ENCODE measurements at places on chromosomes 1 and 21. TPM values are rescaled to one million over a fixed set of nuclear protein-coding genes. Genes with fewer than 3 reads are reported as not detected.

LRRC47 gene
- polyA plus RNA-seq, result 64.4 TPM

DNA sequence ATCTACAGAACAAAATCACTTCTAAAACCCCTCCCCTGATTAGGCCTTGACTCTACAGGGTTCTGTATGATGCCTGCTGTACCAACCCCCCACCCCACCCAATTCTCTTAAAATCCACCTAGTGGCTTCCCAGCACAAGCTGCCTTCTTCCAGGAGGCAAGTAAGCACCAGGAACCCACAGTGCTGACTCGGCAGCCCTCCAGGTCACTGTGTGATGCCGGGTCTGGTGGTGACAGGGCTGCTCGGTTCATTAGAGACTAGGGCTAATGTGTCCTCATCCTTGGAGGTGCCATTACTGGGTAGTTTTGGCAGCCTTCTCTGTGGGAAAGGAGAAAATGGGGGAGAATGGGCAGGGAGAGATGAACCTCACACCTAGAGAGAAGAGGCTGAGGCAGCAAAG, 363.5 kb downstream of the PTPRU start:
- DNase-seq, result no peak

DYNLT5 gene
- 2.2 TPM for polyA plus RNA-seq

GRCh38 chr21:34835526-34835925, 166.7 kb downstream of the CLIC6 start:
- DNase-seq, result no peak

TSPAN1 gene
- polyA plus RNA-seq, result 64.2 TPM

OR6N1 gene
- not detected for polyA plus RNA-seq

- DNase-seq, result no peak
These were observed 26.6 kb downstream of the RGS21 start for GRCh38 chr1:192343344-192343743.

DNA sequence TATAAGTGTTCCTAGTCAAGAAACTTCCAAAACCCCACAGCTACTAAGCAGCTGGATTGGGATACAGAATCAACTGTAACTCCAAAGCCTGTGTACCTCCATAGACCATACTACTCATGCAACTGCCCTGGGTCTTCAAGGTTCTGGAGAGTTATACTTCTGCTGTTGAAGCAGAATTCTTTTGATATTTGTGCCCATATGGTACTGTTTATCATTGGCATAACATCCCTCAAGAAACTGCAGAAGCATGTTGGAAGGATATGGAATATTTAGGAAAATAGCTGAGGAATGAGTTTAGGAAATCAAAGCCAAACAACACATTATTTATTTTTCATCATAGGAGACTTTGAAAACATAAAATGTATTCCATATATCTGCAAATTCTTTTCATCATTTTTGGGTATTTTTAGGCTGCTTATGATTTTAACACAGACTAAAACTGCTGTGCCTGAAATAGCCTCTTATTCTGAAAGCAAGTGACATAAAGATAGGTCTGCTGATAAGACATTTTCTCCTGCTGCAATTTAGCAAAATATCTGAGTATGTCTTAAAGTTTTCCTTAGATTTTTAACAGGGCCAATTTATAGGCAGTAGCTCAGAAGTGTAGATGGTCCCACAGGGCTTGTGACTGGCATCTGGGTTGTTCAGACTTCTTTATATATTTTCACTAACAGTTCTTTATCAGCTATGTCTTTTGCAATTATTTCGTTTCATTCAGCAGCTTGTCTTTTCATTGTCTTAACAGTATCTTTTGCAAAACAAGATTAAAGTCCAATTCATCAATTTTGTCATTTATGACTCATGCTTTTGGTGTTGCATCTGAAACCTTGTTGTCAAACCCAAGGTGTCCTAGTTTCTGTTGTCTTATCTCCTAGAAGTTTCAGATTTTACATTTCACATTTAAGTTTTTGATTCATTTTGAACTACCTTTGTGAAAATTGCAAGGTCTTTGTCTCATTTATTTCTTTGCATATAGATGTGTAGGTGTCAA, 41.1 kb upstream of the ZNF124 start:
- DNase-seq, result no peak

- DNase-seq, result peak; percentile 88
These were observed 88.6 kb downstream of the NUF2 start for GRCh38 chr1:163410073-163410999.

DNA sequence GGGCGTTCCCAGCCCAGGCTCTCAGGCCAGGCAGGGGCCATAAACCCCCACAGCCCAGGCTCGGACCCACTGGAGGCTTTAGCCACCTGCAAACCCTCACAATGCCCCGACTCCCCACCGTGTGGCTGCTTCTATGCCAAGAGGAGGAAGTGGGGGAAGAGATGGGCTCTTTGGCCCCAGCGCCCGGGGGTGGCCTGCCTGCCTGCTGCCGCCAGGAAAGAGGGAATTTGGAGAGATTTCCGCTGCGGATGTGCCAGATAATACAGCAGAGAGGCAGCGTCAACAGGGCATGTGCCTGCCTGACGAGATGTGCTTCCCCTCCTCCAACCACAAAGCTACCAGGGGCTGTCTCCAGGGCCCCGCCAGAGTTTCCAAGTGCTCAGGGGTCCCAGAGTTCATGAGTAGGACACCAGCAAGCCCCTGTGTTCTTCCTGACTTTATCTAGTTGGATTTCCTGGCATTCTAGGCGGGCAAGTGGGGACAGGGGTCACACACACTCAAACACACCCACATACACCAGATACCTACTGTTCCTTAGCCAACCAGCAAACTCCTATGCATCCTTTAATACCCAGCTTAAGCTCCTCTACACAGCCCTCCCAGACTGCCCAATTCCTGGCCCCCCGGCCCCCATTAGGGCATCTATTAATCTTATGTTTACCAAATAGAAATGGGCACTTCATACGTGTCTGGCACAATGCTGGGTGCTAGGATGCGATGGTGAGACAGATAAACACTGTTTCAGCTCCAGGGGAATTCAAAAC, 14.1 kb downstream of the EPHA2 start:
- no peak for DNase-seq

DNA sequence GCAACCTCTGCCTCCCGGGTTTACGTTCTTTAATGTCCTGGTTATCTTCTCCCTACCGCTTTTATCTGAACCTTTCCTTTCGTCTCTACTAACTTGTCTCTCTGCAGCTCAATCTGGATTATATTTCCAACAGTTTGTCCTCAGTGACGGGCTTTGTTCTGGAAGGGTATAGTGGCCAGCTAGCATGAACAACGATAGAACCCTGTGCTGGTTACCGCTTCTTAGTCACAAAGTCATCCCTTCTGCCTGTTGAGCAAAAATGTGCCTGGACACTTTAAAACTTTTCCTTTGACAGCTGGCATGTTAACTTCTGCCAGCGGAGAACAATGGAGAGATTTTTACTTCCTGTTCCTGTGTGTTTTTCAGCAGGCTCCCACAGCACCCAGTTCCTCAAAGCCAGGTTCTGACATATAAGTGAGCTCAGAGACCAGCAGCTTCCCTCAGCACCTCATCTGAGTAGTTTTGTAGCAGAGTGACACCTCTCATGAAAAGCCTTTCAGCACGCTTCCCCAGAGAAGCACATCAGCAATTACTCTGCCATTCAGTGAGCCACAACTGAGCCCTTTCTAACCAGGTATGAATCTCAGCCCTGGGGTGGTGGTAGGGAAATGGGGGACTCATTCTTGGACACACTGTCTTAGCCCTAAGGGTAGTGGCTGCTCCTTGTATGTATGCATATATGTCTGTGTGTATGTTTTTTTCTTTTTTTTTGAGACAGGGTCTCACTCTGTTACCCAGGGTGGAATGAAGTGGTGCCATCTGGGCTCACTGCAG, 23.6 kb upstream of the CCDC17 start:
- no peak for DNase-seq

GRCh38 chr21:42061986-42062235, 9.2 kb upstream of the UMODL1 start:
- no peak for DNase-seq

GRCh38 chr1:158177700-158178450, 2.8 kb upstream of the CD1D start:
- peak; percentile 87 for DNase-seq
